ENCODE measurements at places on chromosomes 1 and 21.

DNA sequence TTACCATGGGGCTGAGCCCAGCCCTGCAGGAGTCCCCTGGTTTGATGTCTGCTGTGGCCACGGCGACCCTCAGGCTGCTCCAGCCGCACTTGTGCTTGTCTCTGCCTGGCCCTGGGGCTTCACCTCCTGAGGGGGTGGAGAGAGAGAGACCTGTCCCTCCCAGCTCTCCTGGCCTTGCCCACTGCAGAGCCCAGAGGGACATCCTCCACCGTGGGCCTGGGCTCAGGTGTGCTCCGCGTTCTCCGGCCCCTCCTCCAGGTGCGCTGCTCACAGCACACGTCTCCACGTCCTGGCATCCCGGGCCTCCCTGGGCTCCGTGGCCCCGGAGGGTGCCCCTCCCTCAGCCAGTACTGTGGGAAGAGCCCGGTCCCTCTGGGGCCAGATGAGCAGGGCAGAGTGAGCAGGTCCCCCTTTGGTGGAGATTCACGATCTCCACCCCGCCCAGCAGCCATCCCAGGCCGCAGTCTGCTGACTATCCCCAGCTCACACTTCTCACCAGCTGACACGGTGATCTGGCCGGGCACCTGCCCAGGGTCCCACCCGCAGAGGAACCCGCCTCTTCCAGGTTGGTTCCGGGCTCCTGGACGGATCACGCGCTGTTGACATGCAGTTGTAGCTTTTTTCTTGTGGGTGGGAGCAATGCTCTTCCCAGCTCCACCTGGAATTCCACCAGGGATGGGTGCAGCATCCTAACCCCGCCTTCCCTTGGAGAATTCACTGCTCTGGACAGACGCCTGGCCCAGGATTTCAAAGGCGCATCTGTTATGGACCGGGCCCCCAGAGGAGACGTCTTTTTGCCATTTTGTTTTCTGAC lies 41.8 kb upstream of the POFUT2 start:
- no peak for DNase-seq

DNA sequence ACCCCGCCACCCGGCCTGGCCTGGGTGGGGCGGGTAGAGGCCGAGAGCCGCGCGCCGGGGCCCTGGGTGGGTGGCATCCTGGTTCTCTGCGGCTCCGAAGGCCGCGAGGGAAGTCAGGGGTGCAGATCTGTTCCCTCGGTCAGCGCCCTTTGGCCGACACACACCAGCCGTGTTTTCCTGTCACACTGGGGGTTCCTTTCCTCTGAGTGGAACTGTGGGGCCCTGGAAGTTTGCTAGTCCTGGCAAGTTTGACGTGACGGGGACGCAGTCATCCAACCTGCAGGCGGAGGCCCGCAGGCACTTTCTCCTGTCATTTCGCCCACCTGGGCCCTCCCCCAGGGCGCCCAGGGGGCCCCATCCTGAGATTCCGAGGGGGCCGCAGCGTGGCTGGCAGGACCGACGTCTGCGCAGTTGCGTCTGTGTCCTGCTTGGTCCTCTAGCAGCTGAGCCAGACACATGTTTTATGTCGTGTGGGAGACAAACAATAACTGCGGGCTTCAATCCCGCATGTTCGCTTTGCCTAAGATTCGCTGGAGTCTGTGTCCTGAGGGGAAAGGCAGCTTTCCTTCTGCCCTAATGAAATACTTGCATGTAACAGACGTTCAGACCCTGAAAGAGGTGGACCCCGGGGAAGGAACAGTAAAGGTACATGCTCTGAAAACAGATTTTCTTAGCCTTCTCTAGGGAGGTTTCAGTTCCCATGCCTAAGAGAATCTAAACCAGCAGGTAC lies 1.5 kb downstream of the FAM163A start:
- no peak for DNase-seq

DNA sequence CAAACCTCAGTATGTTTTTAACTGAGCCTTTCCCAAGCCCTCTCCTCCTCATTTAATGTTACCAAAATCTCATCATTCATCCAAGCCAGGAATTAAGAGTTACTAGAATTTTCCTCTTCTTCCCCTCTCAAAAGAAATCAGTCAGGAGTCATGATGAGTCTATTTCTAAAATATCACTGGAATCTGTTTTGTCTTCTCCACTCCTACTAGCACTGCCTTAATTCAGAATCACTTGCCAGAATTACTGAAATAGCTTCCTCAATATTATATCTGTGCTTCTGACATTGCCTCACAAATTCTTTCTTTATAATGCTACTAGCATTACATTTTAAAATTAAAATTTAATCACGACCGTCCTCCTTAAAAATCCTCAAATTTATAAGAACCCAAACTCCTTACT lies 106.1 kb downstream of the PTGER3 start:
- no peak for DNase-seq

GRCh38 chr1:29719253-29719652 lies 482.9 kb downstream of the PTPRU start:
- no peak for DNase-seq

- no peak for DNase-seq
Observed at GRCh38 chr21:38752051-38752505, 53.7 kb upstream of the ETS2 start.

- DNase-seq, result no peak
Observed at GRCh38 chr1:20073256-20073655, 3.3 kb downstream of the PLA2G5 start.

DNA sequence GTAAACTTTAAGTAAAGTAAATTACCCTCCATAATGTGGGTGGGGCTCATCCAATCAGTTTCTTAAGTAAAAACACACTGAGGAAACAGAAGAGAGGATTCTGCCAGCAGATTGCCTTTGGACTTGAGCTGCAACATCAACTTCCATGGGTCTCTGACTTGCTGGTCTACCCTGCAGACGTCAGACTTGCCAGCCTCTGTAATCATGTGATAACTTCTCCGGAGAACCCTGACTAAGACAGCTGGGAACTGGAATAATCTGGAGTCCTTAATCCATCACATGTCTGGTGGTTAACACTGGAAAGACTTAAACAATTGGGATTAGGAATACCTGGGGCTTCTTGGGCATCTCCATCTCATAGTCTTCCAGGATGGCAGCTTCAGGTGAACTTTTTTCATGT lies 13.2 kb upstream of the CEP350 start:
- no peak for DNase-seq

All from DMS153 (cell line).